Stimulated activated CD8-positive, alpha-beta memory T cell treated with anti-CD3 and anti-CD28 coated beads, Interleukin-4, amount 100 ng/mL, for 4 hours (primary cell): ENCODE measurements at places on chromosomes 6 and 20.

DNA sequence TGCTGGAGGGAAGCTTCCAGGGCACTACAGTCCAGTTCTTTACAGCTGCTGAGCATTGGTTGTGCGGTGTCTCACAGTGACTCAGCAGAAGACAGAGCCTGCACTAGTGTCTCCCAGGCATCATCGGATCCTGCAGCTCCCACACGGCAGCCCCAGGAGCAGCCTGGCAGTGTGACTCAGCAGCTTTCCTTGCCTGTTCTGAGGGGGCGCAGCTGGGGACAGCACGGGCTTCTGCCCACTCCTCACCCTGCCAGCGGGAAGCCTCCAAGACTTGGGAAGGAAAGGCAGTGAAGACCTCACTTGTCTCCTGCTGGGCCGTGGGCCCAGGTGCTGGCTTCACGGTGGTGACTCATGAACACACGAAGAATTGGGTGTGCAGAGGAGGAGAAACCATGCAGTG, 165.4 kb downstream of the SYNDIG1 start:
- no peak for DNase-seq

DNA sequence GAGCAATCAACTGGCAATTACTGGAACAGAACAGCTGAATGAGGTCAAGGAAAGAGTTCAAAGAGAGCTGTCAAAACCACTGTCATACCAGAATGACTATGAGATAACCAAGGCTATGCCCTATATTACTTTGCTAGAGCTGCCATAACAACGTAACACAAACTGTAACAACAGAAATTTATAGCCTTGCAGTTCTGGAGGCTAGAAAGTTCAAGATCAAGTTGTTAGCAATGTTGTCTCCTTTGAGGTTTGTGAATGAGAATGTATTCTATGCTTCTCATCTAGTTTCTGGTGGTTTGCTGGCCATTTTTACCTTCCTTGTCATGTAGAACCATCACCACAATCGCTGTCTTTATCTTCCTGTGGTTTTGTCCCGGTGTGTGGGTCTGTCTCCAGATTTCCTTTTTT, 1323.0 kb upstream of the GJE1 start:
- DNase-seq = no peak

- no peak for DNase-seq
These were observed 287.0 kb upstream of the SUPT3H start for GRCh38 chr6:45664707-45665106.

DNA sequence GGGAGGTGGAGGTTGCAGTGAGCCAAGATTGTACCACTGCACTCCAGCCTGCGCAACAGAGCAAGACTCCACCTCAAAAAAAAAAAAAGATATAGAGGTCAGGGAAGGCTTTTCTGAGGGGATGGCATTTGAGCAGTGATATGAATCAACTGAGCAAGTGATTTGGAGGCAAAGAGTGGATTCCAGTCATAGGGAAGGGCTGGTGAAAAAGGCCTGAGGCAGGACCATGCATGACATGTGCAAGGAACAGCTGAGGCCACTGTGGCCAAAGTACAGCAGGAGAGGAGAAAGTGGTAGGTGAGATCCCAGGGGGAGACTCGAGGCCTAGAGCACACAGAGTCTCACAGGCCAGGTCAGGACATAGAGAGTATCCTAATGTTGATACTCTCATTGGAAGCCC, 20.1 kb upstream of the PTPRT start:
- no peak for DNase-seq

DNA sequence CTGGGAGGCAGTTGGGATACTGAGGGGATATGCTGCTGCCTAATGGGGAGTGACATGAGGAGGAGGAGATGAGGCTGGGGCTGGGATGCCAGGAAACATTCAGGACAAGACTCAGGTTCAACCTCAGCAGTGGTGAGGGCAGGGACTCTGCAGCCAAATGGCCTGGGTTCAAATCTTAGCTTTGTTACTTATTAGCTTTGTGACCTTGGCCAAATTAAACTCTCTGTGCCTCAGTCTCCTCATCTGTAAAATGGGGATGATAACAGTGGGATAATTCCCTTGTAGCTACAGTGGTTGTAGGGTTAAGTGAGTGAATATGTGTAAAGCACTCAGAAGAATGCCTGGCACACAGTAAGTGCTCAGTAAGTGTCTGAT, 1.9 kb downstream of the PI16 start:
- no peak for DNase-seq

GRCh38 chr6:46258249-46258648, 87.5 kb upstream of the ENPP5 start:
- no peak for DNase-seq
